ENCODE measurements at places on chromosomes 16 and 17. TPM values are rescaled to one million over a fixed set of nuclear protein-coding genes. Genes with fewer than 3 reads are reported as not detected.
A peak's percentile ranks its signal among the peaks of the same experiment; 100 is the strongest.

Gene CDYL2
- 8.0 TPM for total RNA-seq

Gene ACSM5
- 0.12 TPM for total RNA-seq

Gene MAPT
- 0.06 TPM for total RNA-seq

GRCh38 chr17:72826602-72827001 is 265.9 kb downstream of the SLC39A11 start:
- DNase-seq, result peak; percentile 9

GRCh38 chr16:25988084-25988483 is 296.3 kb downstream of the HS3ST4 start:
- no peak for DNase-seq

Gene ZFP3
- total RNA-seq, result 1.7 TPM

- DNase-seq, result no peak
These were observed 24.0 kb downstream of the ABCC1 start for GRCh38 chr16:15973421-15973820.

Gene SMIM5
- total RNA-seq, result 0.63 TPM

GRCh38 chr16:49696414-49697101 is 159.4 kb downstream of the ZNF423 start:
- DNase-seq, result no peak

Gene CSH2
- not detected for total RNA-seq

GRCh38 chr16:58299757-58300349 is 5.0 kb upstream of the PRSS54 start:
- no peak for DNase-seq

- no peak for DNase-seq
These were observed 11.7 kb downstream of the TMEM238L start for GRCh38 chr17:10792151-10792550.

DNA sequence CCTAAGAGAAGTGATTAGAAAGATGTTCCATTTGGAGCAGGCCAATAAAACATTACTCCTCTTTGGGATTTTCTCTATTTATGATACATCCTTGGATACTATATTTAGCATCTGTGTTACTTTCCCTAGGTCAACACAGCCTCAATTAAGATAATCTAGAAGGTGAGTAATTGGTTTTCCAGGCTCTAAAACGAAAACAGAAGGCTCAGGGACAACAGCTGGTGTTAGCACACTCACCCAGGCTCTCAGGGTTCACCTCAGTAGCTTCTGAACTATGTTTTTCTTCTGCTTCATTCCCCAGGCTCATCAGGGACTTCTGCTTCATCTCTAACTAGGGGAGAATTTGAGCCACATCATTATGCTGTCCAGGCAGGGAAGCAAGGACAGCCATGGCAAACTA is 76.6 kb downstream of the ZZEF1 start:
- no peak for DNase-seq

GRCh38 chr17:71511266-71511995 is 609.4 kb upstream of the SOX9 start:
- no peak for DNase-seq

DNA sequence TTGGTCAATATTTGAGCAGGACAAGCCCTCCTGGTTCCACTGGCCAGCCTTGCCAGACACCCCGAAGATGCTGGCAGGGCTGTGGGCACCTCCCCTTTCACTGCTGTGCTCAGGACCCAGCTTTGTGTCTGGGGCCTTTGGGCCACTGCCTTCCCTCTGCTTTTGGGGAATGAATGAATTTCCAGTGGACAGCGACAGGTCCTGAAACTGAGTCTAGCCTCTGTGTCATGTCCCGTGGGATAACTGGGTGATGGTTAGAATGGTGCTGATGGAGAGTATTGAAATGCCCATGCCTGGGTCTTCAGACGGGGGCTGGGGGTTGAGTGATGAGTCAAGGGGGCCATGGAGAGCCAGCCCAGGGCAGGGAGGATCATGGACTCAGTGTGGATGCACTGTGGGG is 135.8 kb downstream of the FOXL1 start:
- no peak for DNase-seq

DNA sequence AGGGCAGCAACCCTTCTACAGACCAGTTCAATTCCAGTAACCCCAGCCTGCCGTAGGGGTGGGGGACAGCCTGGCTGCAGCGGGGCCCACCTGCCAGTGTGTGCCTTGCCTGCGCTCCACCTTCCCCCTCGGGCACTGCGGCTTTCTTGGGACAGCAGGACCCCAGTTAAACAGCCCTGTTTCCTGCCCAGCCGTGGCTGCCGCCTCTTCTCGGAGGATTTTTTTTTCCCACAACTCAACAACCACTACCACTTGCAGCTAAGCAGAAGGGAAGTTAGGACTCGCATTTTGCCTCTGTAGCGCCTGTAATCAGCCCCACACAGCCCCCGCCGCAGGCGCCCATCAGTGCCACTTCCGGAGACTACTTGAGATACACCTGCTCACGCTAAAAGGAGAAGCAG is 76.1 kb downstream of the RAI1 start:
- DNase-seq, result no peak

DNA sequence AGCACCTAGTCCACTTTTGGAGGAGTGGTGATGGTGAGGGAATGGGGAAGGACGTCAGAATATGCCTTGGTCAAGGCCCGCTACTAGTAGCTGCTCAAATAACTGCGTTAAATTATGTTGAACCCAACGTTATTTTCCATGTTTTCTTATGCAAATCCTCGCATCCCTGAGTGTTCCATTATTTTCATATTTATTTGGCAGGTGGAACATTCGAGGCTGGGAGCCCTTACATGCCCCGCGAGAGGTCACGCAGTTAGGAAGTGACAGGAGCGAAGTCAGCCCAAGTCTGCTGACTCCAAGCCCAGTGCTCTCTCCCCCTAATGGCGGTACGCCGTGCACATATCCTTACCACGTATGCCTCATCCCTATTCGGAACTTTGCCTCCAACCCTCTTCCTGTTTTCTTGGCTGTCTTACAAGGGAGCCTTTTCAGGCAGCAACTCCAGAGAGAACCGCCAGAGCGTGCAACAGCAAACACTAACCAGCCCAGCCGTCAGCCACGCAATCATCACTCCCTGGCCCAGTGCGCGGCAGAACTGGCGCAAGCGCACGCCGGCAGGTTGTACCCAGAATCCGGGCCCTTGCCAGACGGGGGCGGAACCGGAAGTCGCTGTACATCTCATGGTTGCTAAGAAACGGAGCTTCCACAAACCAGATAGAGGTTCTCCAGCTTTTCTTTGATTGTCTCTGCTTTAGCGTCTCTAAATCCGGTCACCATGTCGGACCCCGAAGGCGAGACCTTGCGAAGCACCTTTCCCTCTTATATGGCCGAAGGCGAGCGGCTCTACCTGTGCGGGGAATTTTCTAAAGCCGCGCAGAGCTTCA is at the start of gene ODAD4:
Gene ODAD4 (plus strand): TSS at position 609 of the 824 bp plus-strand sequence. CDS start 107 bp downstream, at position 716.
- peak; percentile 80 for DNase-seq

DNA sequence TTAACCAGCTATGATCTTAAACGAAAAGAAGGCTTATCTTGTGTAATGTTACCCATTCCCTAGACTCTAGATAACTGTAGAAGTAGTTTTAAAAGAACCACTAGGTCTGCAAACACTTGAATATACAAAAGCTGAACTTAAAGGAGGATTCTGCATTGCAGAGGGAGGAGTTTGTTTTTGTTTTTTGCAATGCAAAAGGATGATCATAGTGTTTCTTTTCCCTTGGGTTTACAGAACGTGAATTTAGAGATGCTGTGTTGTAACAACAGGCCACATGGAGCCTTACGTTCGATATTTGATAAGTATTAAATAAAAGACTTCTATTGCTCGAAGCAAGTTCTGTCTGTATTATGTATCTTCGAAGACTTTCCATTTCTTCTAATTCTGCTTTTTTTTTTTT is 77.6 kb downstream of the CHD9 start:
- DNase-seq, result no peak

Gene NPB
- total RNA-seq, result 2.6 TPM

Gene OGFOD3
- total RNA-seq, result 63.9 TPM

GRCh38 chr16:12268606-12269005 is 292.1 kb downstream of the SNX29 start:
- no peak for DNase-seq

Gene KRTAP4-3
- not detected for total RNA-seq

Gene KRT36
- total RNA-seq, result not detected

Gene LGALS9B
- total RNA-seq, result not detected

- DNase-seq, result no peak
These were observed 95.7 kb upstream of the AKTIP start for GRCh38 chr16:53598511-53599275.

DNA sequence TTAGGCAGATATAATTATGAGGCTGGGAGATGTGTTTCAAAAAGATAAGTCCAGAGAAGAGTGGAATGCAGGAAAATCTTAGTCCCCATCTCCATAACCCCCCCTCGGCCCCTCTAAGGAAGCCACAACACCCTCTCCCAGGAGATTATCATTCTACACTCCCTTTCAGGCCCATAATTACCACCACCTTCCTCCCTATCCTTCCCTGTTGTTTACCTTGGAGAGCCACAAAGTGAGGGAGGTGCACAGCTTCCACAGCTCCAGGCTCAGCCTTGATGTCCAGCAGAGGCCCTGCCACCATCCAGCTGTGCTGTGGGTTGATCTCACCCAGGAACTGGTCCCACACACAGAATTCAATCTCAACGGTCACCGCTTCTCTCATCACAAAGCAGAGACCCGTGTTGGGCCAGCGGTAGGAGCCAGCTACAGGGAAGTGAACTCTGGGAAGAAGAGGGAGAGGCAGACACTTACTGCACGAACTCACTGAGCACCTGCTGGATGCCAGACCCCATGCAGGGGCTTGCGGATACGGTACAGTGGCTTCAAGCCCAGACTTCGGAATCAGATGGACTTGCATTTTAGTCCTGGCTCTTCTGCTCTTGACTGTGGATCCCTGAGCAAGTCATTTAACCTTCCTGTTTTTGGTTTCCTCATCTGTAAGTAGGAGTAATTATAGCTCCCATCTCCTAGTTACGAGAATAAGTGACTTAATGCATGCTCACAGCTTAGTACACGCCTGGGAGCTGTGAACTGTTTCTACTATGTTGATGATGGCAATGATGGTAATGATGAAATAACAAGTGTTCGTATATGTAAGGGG is 44.1 kb downstream of the MIS12 start:
- no peak for DNase-seq

Gene GPRC5C
- total RNA-seq, result 61.7 TPM

DNA sequence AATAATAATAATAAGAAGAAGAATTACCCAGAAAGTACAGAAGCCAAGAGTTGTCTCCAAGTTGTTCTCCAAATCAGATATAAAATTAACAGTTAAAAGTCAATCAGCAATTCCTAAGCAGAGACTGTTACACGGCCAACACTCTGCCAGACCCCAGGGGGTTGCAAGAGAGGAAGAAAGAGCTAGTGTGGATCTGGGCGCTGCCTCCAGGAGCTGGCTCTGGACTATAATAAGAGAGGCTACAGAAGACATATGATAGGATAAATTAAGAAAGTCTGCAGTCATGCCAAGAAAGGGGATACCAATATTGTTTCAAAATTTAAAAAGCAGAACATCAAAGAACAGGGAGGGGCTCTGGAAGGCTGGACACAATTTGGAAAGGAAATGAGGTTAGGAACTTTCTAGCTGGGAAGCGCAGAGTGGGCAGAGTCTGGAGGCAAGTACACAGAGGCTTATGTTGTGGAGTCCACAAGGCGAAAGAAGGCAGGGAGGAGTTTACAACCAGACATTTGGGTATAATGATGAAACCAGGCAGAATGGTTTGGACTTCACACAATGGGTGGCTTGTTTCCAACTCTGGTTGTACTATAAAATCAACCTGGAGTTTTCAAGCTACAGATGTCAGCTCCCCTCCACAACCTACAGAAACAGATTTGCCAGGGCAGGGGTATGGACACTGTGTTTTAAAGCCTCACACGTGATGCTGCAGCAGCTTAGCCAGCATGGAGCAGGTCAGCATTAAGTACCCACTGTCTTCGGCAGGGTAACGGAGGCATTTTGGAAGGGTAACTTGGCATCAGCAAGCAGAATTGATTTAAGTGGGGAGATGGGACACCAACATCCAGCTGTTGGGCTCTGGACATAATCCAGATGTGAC is 49.4 kb downstream of the SLC39A11 start:
- no peak for DNase-seq

Gene ZG16
- not detected for total RNA-seq

- peak; percentile 80 for DNase-seq
These were observed 11.9 kb upstream of the AURKB start for GRCh38 chr17:8222380-8222629.

Gene CAPNS2
- total RNA-seq, result not detected

- DNase-seq, result no peak
These were observed 692 bp downstream of the PRR15L start for GRCh38 chr17:47956791-47957590.

Gene SPIRE2
- 2.8 TPM for total RNA-seq

- no peak for DNase-seq
These were observed 13.2 kb downstream of the COPZ2 start for GRCh38 chr17:48024149-48025039.

Gene ABCC12
- not detected for total RNA-seq

DNA sequence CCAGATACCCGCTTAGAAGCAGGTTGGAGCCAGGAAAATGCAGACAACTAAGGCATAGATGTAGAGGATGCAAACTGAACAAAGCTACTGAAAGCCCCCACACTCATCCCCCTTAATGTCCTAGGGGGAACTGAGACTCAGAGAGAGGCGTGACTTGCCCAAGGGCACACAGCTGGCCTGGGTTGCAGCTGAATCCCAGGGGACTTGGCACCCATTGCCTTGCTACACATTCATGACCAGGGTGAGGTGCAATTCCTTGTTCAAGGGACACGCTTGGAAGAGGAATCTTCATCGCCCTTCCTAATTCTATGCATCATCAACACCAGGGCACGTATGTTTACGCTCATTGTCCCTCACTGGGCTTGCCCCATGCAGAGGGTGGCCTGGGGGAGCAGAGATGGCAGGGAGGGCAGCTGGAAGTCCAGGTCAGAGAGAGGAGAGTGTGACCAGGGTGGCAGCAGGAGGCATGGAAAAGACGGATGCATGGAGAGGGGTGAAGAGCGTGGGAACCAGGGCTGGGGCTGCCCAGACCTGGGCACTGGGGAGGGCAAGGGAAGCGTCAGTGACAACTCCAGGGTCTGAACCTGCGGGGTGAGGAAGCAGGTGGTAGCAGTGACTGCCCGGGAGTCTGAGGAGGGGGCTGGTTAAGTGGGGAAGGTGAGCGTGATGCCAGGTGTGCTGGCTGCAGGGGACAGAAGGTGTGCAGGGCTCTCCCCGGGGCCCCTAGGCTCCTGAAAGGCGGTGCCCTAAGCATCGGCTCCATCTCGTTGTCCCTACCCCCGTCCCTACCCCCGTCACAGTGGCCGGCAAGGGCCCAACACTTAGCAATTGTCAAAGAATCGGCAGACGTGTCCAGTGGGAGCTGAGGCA is 267.1 kb upstream of the TNRC6C start:
- no peak for DNase-seq

Gene CNGB1
- total RNA-seq, result 1.4 TPM

GRCh38 chr16:12426122-12426521 is 377.6 kb downstream of the CPPED1 start:
- no peak for DNase-seq

DNA sequence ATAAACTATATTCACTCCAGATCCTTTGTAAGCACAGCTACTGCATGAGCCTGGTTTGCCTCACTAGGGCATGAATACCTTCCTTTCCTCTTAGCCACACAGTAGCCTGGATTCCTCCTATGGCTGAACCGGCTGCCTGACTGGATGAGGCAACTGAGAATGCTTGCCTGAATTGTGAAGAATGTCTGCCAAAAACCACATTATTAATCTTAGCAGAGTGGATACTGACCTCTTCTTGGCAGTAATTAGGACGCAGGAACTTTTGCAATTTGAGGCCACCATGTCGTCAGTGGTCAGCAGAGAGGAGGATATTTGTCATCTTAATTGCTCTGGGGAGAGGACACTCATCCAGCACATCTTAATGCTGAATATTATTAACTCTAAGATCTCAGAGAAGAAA is 651.8 kb upstream of the GOT2 start:
- no peak for DNase-seq

GRCh38 chr17:32671896-32672295 is 185.1 kb downstream of the CDK5R1 start:
- DNase-seq, result no peak

- DNase-seq, result no peak
These were observed 1355.2 kb downstream of the CDH8 start for GRCh38 chr16:60681043-60681442.
